RWPE2 (cell line): ENCODE measurements at places on chromosomes 1 and 21.

DNA sequence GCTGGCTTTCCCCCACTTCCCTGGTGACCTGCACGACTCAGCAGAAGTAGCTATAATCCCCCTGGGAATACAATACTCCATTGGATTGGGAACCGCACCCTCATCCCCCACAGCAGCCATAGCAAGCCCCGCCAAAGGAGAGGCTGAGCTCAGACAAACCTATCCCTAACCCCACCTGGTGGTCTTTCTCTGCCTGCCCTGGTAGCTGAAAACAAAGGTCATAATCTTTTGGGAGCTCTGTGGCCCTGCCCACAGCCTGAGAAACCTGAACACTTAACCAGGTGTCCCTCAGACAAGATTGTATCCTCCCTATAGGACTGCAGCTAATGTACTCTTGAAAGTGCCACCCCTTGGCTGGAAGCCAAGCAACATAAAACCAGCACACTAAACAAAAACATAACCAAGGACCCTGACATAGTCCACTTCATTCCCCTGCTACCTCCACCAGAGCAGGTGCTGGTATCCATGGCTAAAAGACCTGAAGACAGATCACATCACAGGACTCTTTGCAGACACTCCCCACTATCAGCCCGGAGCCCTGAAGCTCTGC, 71.6 kb upstream of the RUNX1 start:
- no peak for DNase-seq

DNA sequence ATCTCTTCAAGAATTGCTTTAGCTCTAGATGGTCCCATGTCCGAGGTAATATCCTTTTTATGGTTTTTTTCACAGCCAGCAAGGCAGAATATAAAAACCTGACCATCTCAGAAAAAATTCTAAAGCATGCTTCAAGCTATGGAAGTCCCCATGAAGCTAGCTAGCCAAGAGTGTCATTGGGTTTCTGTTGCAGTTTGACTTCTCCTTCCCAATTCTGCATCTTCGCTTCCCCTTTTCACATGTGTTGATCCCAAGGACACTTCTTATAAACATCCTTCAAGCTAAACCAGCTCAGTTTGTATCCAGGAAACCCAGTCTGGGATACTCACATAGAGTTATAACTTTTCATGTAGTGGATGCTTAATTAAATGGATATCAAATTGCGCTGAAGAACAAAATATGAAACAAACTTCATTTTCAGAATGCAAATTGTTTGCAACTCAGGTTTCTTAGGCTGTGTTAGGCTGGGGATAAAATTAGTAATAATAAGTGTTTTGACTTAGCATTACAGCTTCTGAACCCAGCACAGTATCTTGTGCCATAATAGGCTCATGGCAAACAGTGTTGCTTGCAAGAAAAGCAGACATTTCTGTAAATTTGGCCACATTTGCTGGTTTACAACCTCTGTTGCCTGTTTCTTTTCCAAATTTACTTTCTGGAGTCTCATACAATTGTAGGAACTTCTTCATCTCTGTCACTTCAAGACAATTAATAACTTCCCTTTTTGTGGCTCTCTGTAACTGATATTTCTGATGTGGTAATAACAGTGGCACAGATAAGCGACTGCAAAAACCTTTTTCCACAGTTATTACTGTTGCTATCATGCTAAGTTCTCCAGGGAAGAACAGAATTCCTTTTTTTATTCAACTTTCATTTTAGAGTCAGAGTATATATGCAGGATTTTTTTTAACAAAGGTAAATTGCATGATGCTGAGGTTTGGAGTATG, 53.2 kb downstream of the NCAM2 start:
- no peak for DNase-seq

GRCh38 chr1:89269277-89269676, 3.4 kb downstream of the GBP5 start:
- no peak for DNase-seq

GRCh38 chr1:183942933-183943693, 94.4 kb downstream of the COLGALT2 start:
- no peak for DNase-seq

GRCh38 chr1:33032126-33032869, 4.4 kb downstream of the AK2 start:
- DNase-seq, result no peak

GRCh38 chr1:204792354-204792692, 78.3 kb upstream of the NFASC start:
- no peak for DNase-seq

DNA sequence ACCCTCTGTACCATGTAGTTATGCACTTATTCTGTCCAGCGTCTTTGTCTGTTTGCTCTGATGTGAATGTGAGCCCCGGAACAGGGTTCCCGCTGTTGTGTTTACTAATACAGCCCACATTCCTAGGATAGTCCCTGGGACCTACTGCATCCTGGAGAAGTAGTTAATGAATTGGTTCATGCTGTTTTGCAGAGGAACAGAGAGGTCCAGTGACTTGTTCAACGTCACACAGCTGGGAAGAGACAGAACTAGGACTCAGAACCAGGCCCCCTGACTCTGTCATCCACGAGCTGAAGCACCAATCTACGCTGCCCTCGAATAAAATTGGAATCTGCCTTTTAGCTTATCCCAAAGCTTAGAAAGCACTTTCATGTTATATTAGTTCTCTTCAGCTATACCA, 784 bp downstream of the AGT start:
- DNase-seq, result no peak

GRCh38 chr1:156738916-156739315, 2.0 kb downstream of the MRPL24 start:
- no peak for DNase-seq
